ENCODE measurements at places on chromosomes 16 and 17.

- no peak for DNase-seq
Observed at GRCh38 chr17:81013642-81014041, 21.3 kb upstream of the BAIAP2 start.

DNA sequence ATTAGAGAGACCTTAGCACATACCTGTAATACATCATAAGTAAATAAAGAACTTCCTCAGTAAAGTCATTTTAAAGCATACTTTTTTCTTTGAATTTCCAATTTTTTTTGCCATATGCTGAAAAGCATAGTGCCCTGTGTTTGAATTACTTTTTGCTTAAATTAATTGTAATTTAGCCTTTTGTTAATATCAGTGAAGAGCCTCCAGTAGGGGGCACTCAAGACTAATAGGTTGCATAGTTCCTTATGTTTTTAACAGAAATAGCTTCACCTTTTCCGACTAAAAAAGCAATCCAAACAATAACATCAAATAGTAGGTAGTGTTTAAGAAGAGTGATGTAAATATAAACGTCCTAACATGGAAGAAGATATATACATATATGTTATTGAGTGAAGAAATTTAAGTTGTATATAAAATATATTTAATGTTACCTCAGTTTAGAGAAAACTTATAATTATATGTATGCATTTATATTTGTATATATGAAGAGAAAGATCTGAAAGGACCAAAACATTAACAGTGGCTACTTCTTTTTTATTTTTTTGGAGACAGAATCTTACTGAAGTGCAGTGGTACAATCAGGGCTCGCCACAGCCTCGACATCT lies 18.6 kb downstream of the RAD51C start:
- DNase-seq = no peak

DNA sequence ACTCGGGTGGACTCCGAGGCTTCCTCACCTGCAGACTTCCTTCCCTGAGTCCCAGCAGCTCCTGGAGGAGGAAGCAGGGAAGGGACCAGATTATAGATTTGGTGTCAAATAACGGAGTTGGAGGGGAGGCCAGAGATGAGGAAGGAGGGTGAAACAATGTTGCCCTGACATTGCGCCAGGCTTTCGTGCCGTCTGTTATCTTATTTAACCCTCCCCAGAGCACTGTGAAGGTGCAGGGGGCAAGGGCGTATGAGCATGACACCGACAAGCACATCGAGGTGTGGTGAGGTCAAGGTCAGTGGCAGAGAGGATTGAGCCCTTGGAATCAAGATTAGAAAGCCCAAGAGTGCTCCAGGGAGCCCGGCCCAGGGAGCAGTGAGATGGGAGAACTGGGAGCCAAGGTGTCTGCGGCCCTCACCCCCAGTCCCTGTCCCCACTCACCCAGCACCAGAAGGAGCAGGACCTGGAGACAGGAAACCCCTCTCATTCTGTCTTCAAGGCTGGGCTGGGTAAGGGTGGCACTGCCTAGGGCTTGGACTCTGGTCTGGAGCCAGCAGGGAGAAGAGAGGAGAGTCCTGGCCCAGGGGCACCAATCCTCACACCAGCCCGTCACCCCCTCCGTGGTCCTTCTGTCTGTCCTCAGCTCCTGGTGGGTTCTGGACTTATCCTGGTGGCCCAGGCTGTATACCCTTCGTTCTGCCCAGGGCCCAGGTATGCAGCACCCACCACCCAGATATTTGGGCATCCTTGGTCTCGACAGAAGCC lies 1.1 kb downstream of the PRSS33 start:
- no peak for DNase-seq

DNA sequence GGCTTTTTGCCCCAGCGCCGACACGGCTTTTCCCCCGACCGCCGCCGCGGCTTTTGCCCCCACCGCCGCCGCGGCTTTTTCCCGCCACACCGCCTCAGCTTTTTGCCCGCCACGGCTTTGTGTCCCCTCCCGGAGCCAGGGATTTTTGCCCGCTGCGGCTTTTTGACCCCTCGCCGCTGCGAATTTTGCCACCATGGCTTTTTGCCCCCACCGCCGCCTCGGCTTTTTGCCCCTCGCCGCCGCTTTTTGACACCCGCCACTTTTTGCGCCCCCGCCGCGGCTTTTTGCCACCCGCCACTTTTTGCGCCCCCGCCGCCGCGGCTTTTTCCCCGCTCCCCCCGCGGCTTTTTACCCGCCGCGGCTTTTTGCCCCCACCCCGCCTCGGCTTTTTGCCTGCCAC lies 1342.5 kb downstream of the TP53TG3F start:
- no peak for DNase-seq

DNA sequence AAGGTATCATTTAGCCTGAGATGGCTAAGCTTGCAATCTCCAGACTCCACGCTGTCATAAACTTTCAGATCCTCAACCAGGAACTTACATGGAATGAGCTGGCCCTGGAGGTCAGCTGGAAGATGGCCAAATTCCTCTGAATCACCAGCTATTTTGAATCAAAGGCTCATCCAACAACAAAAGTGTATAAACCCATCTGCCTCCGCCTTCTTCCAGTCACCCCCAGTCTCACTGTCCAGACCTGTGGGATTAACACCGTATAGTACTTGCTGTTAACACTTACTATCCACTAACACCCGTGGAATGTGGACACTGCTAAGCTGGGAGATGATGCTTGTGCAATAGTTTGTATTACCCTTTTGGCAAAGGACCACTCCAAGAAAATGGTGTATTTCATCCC lies 1.9 kb upstream of the LCMT1 start:
- DNase-seq = no peak

GRCh38 chr17:71790791-71791190 lies 330.0 kb upstream of the SOX9 start:
- no peak for DNase-seq

GRCh38 chr16:86355951-86356350 lies 154.4 kb upstream of the FOXF1 start:
- no peak for DNase-seq

- DNase-seq = no peak
Observed at GRCh38 chr17:73610331-73610911, 33.8 kb downstream of the SDK2 start.

GRCh38 chr17:67751101-67752074 lies 33.7 kb downstream of the NOL11 start:
- DNase-seq = no peak

GRCh38 chr17:78933959-78934568 lies 8.9 kb upstream of the TIMP2 start:
- DNase-seq = peak; percentile 52

All from esophagus squamous epithelium (tissue), 5 donors.